ENCODE measurements at places on chromosomes 12 and 14.

DNA sequence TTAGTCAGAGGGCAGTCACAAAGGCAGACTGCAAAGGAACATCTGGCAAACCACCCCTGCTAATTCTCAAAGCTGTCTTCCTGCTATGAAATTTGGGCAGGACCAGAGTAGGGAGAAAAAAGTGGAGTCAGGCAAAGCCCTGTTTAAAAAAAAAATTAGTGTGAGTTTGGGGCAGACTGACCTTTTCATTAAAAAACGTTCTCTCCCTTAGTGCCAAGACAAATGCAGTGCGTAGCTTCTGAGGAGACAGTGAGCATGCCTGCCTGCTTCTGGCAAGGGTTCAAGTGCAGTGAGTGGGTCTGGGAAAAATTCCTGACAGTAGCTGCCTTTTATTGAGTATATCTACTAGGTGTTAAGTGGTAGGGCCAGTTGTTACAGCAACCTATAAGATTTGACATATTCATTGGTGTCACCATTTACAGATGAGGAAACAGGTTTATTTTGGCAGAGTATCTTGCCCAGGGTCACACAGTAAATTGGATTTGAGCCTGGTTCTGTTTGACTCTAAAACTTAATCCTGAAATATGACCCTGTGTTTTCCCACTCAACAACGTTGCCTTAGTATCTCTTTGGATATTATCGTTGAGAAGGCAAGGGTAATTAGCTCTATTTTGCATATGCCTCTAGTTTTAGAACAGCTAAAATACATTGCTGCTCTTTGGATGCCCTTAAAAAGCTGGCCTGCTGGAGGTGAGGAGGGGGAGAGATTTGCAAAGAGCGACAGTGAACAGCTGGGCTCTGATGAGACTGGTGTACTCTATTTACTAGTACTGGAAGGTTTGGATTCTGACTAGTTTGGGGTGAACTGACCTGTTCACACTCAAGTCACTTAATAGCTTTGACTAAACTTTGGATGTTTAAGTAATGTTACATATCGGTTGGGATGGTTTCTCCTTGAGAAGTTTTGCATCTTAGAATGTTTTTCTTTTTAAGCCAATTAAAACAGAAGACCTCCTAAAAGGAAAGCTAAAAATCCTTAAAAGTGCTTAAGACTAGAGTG is 72.8 kb downstream of the PAPOLA start:
- peak; percentile 52 for DNase-seq

DNA sequence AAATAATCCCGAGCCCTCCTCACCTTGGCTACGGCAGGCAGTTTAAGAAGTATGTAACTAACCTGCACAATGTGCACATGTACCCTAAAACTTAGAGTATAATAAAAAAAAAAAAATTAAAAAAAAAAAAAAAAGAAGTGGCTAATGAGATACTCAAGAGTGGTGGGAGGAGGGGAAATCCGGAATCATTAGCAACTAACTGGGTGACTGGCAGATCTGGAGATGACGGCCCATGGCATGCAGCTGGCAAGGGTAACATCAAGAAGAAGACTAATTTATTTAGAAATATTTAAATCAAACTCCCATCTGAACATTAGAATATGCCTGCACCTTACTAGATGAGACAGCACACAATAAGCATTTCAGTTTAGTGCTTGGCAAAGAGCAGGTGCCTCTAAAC is 52.3 kb upstream of the TMCC3 start:
- no peak for DNase-seq

DNA sequence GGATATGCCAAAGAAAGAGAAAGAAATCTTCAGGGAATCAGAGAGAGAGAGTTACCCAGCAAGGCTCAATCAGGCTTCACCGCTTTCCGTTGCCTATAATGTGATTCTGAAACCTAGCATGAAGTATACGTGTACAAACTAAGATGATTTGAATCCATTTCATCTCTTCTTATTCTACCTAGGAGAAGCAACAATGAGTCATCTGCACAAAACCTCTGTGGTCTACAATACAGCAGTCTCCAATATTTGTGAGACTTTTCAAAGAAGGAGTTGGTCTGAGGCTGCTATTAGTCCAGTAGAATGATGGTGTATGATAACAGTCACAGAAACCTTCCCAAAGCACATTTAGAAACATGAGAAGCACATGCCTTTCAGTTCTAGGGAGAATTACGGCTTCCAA is 141.9 kb downstream of the C12orf42 start:
- no peak for DNase-seq

GRCh38 chr12:120332523-120332922 is 4.9 kb upstream of the PLA2G1B start:
- DNase-seq, result no peak

- no peak for DNase-seq
Measured at GRCh38 chr12:74408601-74409166, 129.0 kb upstream of the ATXN7L3B start.

GRCh38 chr12:24021164-24021502 is 71.7 kb upstream of the SOX5 start:
- DNase-seq, result no peak

DNA sequence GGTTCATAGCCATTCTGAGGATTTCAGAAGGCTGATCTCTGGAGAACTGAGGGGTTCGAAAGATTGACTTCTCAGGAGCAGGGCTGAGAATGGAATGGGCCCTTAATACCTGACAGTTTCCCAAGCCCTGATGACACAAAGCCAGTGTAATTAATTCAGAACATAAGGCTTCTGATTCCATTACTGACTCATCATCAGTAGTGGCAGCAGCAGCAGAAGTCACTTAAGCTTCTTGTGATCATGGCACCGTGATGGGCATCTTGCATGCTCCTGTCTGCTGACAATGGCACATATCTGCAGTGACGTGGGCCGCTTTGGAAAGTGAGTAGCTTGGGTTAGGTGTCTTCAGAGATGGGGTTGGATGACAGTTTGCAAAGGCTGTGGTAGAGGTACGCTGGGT is 38.2 kb upstream of the GSG1 start:
- no peak for DNase-seq

Measured in AG04450 (cell line).